ENCODE measurements at places on chromosomes 12 and 14.

DNA sequence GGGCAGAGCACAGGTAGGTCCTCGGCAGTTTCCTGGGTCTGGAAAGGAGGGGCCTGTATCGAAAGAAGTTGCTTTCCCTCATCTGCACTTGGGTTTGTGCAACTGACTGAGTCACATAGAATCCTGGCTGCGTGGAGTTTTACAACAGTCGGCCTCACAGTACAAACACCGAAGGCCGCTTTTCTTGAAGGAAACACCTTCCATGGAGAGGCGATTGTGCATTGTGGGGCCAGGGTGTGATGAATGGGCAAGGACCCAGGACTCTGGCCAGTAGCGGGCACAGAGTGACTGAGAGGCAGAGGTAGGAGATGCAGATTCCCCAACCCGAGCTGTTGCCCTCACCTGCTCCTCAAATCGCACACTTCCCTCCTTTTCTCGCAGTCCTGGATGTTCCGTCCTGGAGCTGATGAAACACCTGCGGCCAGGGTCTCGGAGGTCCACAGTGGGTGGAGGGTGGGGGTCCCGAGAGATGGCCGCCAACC is 7.7 kb downstream of the CCND2 start:
- no peak for DNase-seq

- DNase-seq, result peak; percentile 63
Observed at GRCh38 chr12:85866986-85867776, 6.9 kb upstream of the NTS start.

- DNase-seq, result no peak
Observed at GRCh38 chr14:44180975-44181374, 326.1 kb downstream of the FSCB start.

GRCh38 chr12:75553836-75554555 is 42.6 kb upstream of the KRR1 start:
- no peak for DNase-seq

DNA sequence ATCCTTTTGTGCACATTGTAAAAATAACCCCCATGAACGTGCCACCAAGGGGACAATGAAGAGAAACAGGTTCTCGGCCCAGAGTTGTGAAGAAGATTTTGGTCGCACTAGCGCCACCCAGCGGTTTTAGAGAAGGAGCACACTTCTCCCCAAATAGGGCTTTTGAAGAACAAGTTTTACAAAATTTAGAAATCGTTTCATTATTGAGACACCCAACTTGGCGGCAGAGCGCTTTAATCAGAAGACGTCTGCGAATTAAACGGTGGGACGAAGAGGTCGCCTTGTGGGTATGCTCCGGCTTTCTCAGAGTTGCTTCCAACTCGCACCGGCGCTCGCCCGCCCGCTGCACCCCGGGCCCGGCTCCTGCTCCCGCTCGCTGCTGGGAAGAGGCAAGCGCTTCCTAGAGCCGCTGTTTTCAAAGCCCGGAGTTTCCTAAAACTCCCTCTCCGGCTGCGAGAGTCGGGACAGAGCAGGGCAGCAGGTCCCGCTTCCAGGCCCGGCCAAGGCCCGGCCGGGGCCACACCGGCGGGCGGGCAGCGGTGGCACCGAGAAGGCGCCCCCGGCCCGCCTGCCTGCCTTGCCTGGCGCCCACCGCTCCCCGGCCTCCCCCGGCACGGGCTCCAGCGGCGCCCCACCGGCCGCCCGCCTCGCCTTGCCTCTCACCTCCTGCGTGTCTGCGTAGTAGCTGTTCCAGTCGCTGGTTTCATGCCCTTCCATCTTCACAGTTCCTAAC is 645 bp downstream of the FOXA1 start:
- DNase-seq, result peak; percentile 57

DNA sequence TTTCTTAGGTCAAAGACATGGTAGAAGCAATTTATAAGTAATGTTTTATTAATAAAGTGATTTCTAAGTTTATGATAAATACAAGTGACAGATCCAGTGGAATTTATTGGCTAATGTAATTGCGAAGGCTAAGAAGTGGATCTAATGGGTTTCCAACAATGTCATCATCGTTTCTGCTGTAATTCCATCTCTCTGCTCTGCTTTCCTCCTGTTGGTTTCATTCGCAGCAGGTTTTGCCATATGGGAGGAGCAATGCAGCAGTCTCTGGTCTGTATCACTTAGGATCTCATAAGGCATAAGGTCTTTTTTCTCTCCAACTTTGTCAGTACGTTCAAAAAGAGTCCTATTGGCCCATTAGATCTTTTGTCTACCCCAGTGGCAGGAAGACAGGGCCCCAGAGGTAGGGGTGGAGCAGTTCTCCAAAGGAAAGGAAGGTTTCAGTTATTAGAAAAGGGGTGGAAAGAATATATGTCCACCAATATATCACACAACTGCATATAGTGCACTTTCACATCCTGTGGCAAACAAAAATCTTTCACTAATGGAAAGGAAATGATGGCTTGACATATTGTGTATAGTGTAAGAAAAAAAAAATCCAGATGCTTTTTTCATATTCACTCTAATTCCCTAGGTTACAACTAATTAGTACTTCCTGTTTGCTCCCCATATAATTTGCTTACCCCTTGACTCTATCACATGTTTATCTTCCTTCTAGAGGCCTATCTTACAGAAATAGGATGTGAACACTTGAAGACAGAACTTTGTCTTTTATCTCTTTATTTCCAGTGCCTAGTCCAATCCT is 451.3 kb downstream of the ZFP36L1 start:
- no peak for DNase-seq

- DNase-seq, result no peak
Observed at GRCh38 chr12:19323805-19324204, 115.5 kb upstream of the AEBP2 start.

DNA sequence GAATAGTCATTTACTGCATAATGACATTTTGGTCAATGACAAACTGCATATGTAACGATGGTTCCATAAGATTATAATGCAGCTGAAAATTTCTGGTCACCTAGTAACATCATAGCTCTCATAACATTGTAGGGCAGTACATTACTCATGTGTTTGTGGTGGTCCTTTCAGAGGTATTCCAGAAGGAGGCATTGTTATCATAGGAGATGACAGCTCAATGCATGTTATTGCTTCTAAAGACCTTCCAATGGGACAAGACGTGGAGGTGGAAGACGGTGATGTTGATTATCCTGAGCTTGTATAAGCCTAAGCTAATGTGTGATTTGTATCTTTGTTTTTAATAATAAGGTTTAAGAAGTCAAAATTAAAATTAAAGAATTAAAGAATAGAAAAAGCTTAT is 43.8 kb upstream of the TSPAN11 start:
- no peak for DNase-seq

Data from inflammatory macrophage treated with lipopolysaccharide for 4 hours (primary cell).